ENCODE measurements at places on chromosomes 4 and X.

DNA sequence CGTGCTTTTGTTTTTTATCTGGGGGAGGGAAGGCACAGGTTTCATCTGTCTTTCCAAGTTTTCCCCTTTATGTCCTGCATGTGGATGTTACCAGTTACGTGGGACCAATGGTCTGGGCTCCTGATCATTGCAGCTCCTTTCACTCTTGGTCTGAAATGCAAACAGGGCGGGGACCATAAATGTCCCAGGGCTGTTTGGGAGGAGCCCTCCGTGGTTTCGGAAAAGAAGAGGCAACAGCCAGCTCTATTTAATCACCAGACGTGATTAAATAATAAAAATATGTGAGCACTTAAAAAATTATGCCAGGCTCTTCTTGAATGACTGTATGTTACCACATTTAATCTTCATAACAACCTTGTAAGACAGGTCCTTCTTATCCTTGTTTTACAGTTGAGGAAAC is 30.8 kb upstream of the C1GALT1C1 start:
- no peak overlapping the region for H3K27ac ChIP-seq
- no peaks in the 10 kb centered on the region for H3K36me3 ChIP-seq
- no peaks in the 10 kb centered on the region for H3K27me3 ChIP-seq
- peaks cover 3% of the 10 kb centered on the region for H3K4me1 ChIP-seq

DNA sequence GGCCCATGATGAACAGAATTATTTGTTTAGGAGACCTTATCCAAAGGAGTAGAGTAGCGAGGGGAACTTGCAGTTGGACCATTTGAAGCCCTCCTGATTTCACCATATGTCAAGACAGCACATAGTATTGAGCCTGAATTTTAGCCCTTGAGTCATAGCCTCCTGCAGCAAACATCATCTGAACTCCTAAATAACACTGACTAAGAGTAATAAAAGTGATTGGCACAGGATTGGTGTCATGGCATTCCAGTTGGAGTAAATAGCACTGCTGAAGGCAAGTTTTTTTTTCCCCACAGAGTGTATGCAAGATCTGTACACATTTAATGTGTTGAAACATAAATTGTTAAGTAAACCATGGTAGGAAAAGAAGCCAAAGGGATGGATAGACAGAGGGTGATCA is 89.0 kb downstream of the COMMD8 start:
- no peak for DNase-seq
- H3K4me1 ChIP-seq: no peaks in the 10 kb centered on the region
- H3K4me3 ChIP-seq: no peak overlapping the region
- no peaks in the 10 kb centered on the region for H3K36me3 ChIP-seq
- no peak overlapping the region for H3K27ac ChIP-seq

GRCh38 chr4:113472864-113473263 is 288.7 kb downstream of the CAMK2D start:
- H3K4me3 ChIP-seq: no peak overlapping the region
- H3K27ac ChIP-seq: no peak overlapping the region
- H3K36me3 ChIP-seq: peaks cover 6% of the 10 kb centered on the region
- no peak for DNase-seq
- H3K4me1 ChIP-seq: peaks cover 19% of the 10 kb centered on the region

- DNase-seq: no peak
- H3K4me3 ChIP-seq: no peak overlapping the region
- no peaks in the 10 kb centered on the region for H3K36me3 ChIP-seq
- no peak overlapping the region for H3K27ac ChIP-seq
- peaks cover 54% of the 10 kb centered on the region for H3K4me1 ChIP-seq
Observed at GRCh38 chr4:788006-788635, 37.8 kb downstream of the CPLX1 start.

- no peak for DNase-seq
- H3K27ac ChIP-seq: no peak overlapping the region
Observed at GRCh38 chrX:24542756-24543155, 77.7 kb downstream of the PDK3 start.

Measured in suprapubic skin (tissue), 4 donors.